ENCODE measurements at places on chromosomes 6 and 20.

- DNase-seq: no peak
Measured at GRCh38 chr6:31144296-31144969, 5.6 kb upstream of the PSORS1C2 start.

- no peak for DNase-seq
Measured at GRCh38 chr20:47391276-47392010, 34.9 kb upstream of the ZMYND8 start.

- DNase-seq: no peak
Measured at GRCh38 chr6:30378290-30378937, 33.5 kb downstream of the RPP21 start.

DNA sequence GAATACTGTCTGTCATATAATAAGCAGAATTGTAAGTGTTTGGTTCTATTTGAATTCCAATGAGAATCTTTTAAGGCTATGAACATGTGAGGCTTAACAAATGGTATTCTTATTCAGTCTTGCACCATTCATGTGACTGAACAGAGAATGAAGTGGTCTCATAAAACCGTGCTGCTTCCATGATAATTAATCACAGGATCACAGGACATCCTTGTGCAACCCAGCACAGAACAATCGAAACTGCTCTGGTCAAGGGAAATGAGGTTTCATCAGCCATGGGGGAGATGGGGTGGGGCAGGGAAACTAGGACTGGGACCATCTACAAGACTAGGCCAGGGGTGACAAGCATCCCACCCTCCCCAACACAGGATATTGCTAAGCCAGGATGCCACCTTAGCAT lies 6.0 kb downstream of the PPIL6 start:
- no peak for DNase-seq

DNA sequence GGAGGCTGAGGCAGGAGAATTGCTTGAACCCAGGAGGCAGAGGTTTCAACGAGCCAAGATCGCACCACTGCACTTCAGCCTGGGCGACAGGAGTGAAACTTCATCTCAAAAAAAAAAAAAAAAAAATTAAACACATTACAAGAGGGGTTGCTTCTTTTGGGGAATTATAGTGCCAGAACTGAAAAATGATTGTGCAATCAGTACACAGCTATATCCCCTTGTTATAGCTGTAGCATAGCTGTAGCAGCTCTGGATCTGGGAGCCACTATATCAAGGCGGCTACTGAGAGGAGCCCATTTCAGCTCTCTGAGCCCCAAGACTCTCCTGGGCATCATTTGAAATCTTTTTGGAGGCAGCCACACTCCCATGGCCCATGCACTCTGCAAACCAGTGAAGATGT lies 334.3 kb downstream of the TFAP2A start:
- no peak for DNase-seq

DNA sequence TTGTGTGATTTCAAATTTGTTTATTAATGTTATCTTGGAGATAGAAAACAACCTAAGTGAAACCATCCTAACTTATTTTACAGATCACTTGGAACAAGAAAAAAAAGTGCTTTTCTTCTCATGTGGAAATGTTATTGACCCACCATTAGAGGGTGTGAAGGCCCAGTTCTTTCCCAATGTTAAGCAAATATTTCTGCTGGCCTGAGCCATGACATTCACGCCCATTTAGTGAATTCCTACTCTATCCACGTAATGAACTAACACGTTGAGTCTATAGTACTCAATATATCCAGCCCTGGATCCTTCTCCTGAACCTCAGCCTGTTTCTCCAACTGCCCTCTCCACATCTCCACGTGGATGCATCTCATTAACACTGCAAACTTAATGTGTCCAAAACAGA lies 180.6 kb upstream of the ZFP64 start:
- no peak for DNase-seq

DNA sequence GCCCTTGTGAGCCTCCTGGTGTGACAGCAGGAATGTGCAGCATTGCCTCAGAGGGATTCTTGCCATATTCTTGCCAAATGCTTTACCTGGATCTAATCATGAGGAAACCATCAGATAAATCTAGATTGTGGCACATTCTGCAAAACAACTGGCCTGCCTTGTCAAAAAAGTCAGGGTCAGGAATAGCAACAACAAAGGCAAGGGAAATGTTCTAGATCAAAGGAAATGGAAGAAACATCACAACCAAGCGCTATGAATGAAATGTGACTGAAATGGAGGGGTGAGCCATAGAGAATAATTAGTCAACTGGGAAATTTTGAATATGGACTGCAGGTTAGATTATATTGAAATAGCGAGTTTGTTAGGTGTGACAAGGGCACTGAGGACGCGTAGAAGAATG lies 262.6 kb upstream of the CDYL start:
- no peak for DNase-seq

DNA sequence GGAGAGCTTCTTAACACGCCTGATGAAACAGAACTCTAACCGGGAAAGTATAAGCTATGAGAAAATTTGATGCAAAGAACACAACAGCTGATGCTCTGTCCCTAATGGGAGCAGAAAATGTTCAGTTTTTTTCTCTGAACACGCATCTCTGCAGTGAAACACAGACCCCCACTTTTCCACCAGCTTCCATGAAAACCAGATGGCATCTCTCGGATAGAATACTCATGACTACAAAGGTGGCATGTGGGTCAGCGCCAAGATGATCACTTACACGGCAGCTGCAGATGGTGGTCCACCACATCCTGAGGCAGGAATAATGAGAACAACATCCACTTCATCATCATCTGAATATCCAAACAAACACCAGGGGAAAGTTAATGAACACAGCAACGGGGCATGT lies 85.2 kb upstream of the CNR1 start:
- DNase-seq: no peak

- DNase-seq: no peak
Measured at GRCh38 chr6:113824411-113824810, 32.7 kb upstream of the MARCKS start.

GRCh38 chr20:59151820-59152219 lies 11.8 kb upstream of the ZNF831 start:
- no peak for DNase-seq

GRCh38 chr6:88290411-88290810 lies 124.3 kb upstream of the CNR1 start:
- DNase-seq: no peak

- no peak for DNase-seq
Measured at GRCh38 chr6:1479095-1479494, 89.7 kb downstream of the FOXF2 start.

DNA sequence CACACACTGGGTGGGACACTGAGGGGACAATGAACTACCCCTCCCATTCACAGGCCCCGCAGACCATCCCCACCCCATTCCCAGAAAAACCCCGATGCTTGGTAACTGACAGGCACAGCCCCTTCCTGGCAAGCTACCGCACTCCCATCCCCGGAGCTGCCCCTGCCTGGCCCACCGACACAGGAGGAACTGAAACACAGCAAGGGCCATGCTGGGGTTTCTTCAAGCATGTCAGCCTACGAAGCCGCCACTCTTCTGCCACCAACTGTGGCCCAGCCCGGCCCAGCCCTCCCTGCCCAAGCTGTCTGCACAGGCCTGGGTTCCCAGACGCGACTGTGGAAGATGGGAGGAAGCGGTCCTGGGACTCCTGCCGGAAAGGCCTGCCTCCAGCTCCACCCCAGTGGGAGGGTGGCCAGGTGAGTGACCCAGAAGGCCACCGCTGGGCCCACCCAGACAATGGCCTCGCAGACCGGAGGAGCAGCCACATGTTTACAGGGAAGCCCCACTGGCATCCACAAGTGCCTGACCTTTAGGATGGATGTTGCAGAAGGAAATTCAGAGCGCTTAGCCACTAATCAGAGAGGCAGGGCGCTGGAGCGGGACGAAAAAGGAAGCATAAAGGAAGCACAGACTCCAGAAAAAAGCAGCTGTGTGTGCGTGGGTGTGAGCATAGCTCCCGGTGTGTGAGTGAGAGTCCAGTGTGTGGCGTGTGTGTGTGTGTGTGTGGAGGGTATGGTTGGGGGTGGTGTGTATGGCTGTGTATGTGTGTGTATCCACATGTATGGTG lies 91.6 kb downstream of the PRND start:
- no peak for DNase-seq

DNA sequence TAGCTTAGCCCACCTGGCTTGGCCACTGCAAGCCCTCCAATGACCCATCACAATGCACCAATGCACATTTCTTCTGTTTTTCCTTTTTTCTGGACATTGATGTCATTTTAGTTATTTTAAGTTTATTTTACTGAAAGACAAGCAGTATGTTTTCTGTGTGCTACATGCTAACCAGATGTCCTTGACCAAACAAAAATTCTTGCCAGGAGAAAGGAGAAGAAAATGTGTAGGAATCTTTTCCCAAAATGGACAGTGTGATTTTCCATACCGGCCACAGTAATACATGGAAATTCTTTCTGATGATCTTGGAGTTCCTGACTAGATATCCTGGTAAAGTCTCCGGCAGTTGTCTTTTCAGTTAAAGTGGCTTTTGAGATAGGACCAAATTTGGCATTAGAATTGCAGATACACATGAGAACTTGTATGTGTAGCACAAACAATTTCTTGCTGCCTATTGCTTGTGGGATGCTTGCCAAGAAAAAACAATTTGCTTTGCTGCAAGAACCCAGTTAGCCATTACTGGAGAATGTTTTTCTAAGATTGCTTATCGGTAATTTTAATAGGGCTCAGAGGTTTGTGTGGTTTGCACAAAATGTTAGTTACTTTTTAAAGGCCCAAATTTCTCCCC lies 696.5 kb upstream of the CITED2 start:
- no peak for DNase-seq

- DNase-seq: no peak
Measured at GRCh38 chr6:75291331-75291730, 6.7 kb upstream of the TMEM30A start.

DNA sequence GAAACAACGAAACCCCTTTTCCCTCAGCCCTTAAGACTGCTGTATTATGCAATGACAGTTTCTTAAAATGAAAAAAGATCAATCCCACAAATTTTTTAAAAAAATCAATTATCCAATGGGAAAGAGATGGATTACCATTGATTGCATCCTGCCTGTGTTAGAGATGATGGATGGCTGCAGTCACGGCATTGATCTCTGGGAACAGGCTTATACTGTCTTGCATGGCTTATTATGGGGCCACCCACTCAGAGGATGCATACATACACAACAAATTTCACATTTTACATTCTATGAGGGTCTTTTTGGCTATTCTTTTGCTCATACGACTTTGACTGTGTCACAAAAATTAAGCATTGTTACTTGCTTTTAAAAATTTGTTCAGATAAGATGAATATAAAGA lies 724.3 kb downstream of the HDGFL1 start:
- DNase-seq: no peak

GRCh38 chr20:3712279-3712873 lies at the start of gene SIGLEC1:
SIGLEC1 (minus strand) TSS chr20:3712600; CDS start chr20:3707128, 5,472 bp downstream.
- DNase-seq: no peak

- DNase-seq: no peak
Measured at GRCh38 chr20:6038256-6038655, 15.6 kb downstream of the LRRN4 start.

DNA sequence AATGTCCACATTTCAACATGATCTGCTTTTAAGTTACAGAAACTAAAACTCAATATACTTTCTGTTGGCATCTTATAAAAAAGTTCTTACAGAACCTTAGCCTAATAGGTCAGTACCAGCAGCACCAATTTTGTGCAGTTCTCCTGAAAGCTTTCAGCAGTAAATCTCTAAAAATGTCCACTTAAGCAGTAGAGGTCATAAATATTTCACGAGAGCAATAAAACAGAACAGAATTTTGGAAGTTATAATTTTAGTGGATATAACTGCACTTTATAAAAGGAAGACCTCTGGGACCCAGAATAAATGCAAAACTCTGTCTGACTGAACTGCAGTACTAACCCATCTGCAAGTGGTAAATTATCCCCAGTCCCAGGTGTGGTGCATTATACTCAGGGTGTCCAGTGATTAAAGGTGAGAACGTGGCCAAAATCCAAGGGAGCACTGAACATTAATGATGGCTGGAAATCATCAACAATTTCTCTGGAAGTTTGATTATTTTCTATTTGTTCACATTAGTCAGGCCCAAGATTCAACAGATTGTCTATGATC lies 172.6 kb upstream of the RSPO3 start:
- no peak for DNase-seq

GRCh38 chr6:158666628-158667359 lies 16.9 kb downstream of the SYTL3 start:
- DNase-seq: no peak

- DNase-seq: no peak
Measured at GRCh38 chr6:36493859-36494258, 51.1 kb downstream of the KCTD20 start.

DNA sequence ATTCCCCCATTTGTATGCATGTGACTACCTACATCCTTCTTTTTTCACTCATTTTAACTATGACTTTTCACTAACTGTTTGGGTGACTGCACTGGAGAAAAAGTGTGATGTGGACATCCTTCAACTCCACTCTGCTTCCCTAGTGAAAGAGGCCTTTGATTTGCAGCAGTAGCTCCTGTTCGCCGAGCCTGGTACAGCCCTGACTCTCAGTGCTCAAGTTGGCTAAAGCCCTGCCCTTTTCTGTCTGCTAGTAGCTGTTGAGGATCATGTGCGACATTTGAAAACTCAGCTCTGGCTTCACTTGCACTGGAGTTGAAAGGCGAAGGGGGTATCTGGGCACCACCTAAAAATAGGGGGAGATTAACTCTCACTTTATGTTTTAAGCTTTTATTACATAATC lies 42.1 kb downstream of the DAAM2 start:
- no peak for DNase-seq

DNA sequence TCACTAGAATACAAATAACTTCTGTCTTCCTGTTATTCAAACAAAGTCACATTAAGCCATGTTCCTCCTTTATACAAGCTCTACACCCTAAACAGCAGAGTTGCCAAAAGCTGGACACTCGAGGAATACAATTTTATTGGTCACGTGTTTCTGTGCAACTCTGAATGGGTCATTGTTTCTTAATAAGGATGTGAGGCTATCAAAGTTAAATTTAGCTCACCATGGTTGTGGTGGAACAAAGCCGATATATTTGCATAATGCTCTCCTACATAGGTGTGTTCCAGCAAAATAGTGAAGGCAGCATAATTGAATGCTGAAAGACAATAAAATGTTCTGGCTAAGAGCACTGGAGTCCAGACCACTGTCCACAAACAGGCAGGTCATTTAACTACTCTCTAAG lies 36.9 kb upstream of the CD2AP start:
- DNase-seq: peak; percentile 98

DNA sequence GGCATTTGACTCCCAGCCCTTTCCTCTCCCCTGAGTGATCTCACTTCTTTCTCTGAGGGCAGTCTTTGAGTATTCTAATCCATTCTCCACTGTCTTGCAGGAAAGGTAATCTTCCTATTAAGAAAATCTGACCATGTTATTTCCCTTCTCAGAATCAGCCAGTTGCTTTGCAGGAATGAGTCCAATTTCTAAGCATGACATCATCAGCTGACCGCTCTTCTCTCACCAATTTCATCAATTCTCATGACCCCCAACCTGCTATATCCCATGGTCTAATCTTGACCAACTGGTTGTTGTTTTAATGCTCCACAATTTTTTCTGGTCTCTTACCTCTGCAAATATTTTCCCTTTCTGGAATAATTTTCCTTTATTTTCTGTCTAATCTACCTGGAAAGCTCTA lies 73.4 kb downstream of the FAM229B start:
- DNase-seq: no peak

Measured in NCI-H748 treated with DMSO at 0.1 percent for 48 hours (cell line).